Stimulated activated memory B cell treated with anti-CD40 and anti-IgM and Interleukin-4, amounts not matched to agents 10 μg/mL and 1 μg/mL and 100 μg/mL, for 72 hours (primary cell): ENCODE measurements at places on chromosomes 2 and 18.
A peak's percentile ranks its signal among the peaks of the same experiment; 100 is the strongest.

GRCh38 chr2:178523596-178524134 is 43.4 kb downstream of the PLEKHA3 start:
- H3K4me3 ChIP-seq, result peak overlapping the region; percentile 93
- ATAC-seq, result no peak
- H3K4me1 ChIP-seq, result peaks cover 26% of the 10 kb centered on the region
- H3K36me3 ChIP-seq, result peaks cover 20% of the 10 kb centered on the region
- no peaks in the 10 kb centered on the region for H3K27me3 ChIP-seq

- no peak for ATAC-seq
- H3K36me3 ChIP-seq, result no peaks in the 10 kb centered on the region
- no peak overlapping the region for H3K27ac ChIP-seq
- no peak overlapping the region for H3K4me3 ChIP-seq
- no peaks in the 10 kb centered on the region for H3K4me1 ChIP-seq
These were observed 71.4 kb upstream of the FAM98A start for GRCh38 chr2:33670392-33670937.

DNA sequence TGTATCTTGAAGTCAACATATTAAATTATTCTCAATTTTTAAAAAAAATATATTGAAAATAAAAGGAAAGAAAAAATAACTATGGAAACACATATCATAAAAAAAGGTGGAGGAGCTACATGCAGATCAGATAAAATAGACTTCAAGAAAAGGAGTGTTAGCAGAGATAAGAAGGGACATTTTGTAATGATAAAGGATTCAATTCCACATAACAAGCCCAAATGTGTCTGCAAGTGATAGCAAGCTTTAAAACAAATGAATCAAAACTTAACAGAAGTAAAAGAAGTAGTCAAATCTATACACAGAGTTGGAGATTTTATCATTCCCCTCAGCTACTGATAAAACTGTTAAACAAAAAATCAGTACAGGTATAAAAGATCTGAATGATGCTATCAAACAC is 74.9 kb downstream of the TTC32 start:
- H3K27me3 ChIP-seq, result peaks cover 37% of the 10 kb centered on the region
- no peak overlapping the region for H3K27ac ChIP-seq
- H3K36me3 ChIP-seq, result no peaks in the 10 kb centered on the region
- no peak overlapping the region for H3K4me3 ChIP-seq
- H3K4me1 ChIP-seq, result peaks cover 6% of the 10 kb centered on the region

DNA sequence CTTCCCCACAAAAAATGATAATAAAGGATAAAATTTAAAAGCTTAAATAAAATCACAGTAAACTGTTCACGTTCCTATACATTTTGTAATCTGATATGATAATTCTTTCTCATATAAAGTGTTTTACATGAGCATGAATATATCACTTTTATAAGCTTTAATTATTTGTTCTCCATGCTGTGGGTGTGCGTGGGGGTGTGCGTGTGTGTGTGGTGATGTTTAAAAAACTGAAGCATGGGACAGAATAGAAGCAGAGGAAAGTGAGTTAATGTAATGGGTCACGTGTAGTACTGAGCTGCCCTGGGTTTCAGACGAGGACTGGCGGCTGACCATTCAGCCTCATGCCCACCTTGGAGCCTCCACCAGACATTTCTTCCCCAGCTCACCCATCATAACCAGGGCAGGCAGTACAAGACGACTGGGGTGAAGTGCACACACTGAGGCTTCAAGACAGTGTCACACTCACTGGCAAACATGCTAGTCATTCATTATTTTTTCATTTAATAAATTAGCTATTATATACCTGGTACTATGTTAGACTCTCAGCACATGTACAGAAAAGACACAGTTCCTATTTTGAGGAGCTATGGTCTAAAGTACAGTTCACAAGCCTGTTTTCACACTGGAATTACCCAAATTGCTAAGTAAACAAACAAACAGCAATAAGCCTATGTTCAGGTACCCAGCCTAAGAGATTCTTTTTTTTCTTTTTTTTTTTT is 97.2 kb upstream of the LPIN2 start:
- H3K4me3 ChIP-seq, result no peak overlapping the region
- H3K27ac ChIP-seq, result no peak overlapping the region
- no peaks in the 10 kb centered on the region for H3K4me1 ChIP-seq
- H3K27me3 ChIP-seq, result no peaks in the 10 kb centered on the region

- H3K27me3 ChIP-seq, result no peaks in the 10 kb centered on the region
- peaks cover 28% of the 10 kb centered on the region for H3K4me1 ChIP-seq
- no peak overlapping the region for H3K4me3 ChIP-seq
- no peak overlapping the region for H3K27ac ChIP-seq
- no peak for ATAC-seq
- H3K36me3 ChIP-seq, result peaks cover 9% of the 10 kb centered on the region
These were observed 79.4 kb upstream of the MAP4K3 start for GRCh38 chr2:39516347-39517101.

DNA sequence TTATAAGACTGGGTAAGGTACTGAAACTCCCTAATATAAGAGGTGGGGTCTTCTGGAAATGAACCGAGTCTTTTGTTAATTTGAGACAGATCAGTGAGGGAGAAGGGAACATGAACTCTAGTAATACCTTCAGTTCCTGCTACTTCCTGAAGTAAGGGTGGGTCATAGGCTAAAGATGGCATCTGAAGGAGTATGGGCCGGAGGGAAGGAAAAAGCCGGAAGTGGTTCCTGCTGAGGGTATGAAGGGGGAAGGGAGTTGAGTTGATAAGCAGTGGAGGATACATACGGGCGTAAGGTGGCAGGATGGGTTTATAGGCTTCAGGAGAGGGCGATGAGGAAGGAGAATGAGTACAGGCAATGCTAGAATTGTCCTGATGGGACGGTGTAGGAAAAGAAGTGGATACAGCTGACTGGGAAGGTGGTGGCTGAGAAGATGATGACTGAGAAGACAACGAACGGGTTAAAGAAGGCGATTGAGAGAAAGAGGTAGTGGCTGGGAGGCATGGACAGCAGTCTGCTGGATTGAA is 58.2 kb downstream of the KYNU start:
- no peak overlapping the region for H3K4me3 ChIP-seq
- H3K36me3 ChIP-seq, result no peaks in the 10 kb centered on the region
- no peaks in the 10 kb centered on the region for H3K27me3 ChIP-seq
- no peak for ATAC-seq

DNA sequence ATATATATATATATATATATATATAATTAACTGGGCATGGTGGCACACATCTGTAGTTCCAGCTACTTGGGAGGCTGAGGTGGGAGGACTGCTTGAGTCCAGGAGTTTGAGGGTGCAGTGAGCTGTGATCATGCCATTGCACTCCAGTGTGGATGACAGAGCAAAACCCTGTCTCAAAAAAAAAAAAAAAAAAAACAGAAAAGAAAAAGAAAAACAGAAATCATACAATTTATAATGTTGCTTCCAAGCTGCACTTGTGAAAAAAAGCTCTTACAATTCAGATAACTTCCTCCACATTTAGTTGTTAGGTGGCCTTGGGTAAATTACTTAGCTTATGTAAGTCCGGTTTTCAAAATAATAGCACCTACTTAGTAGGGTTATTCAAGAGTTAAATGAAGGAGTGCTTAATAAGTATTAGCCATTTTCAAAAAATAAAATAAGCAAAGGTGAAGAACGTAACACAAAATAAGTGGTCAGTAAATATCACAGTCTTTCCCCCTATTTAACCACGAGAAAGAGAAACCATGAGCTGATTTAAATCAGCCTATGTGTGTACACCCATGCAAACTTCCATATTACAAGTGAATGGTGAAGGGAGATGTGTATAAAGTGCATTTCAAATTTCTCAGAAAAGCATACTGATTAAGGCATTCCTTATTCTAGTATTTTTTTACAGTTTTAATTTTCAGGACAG is 2.3 kb downstream of the WIPF1 start:
- ATAC-seq, result no peak
- H3K4me1 ChIP-seq, result peaks cover 72% of the 10 kb centered on the region
- peak overlapping the region; percentile 95 for H3K27ac ChIP-seq

GRCh38 chr2:54899576-54900200 is 150.6 kb downstream of the RTN4 start:
- no peak for ATAC-seq
- H3K4me1 ChIP-seq, result no peaks in the 10 kb centered on the region
- H3K36me3 ChIP-seq, result peaks cover 29% of the 10 kb centered on the region
- no peaks in the 10 kb centered on the region for H3K27me3 ChIP-seq

- H3K4me1 ChIP-seq, result no peaks in the 10 kb centered on the region
- H3K27ac ChIP-seq, result no peak overlapping the region
- H3K4me3 ChIP-seq, result no peak overlapping the region
- H3K27me3 ChIP-seq, result peaks cover 14% of the 10 kb centered on the region
- H3K36me3 ChIP-seq, result no peaks in the 10 kb centered on the region
- ATAC-seq, result no peak
These were observed 34.4 kb upstream of the DLX2 start for GRCh38 chr2:172137109-172137508.

- H3K27ac ChIP-seq, result no peak overlapping the region
- H3K4me3 ChIP-seq, result no peak overlapping the region
- no peaks in the 10 kb centered on the region for H3K27me3 ChIP-seq
- H3K36me3 ChIP-seq, result no peaks in the 10 kb centered on the region
- no peaks in the 10 kb centered on the region for H3K4me1 ChIP-seq
These were observed 9.0 kb upstream of the SCN9A start for GRCh38 chr2:166384774-166385173.

DNA sequence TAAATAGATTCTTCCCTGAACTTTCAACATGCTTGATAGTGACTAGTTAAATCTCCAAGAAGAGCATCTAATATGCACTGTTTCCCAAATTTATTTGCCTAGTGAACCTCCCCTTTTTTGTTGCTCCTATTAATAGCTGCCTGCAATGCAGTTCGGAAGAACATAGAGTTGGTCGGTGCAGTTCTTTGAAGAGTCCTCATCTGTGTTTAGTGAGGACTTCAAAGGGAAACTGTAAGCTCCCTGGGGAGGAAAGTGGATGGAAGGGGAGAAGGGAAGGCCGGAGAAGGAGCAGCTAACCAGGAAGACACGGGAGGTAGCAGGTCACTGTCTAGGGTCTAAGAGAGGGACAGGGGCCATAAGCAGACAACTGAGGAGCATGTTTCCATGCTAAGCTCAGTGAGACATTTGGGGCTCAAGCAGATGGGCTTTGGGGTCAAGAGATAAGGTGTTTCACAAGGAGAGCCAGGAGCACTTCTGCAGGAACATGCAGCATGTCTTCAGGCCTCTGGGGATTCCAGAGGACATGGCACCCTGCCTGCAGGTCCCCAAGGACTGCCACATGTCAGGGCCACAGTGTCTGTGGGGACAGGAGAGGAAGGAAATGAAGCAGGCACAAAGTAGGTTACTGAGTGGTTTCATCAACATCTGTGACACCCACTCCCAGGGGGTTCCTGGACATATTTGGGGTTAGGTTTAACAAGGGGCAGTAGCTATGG is 48.7 kb upstream of the ANXA4 start:
- no peaks in the 10 kb centered on the region for H3K36me3 ChIP-seq
- H3K4me1 ChIP-seq, result peaks cover 23% of the 10 kb centered on the region
- H3K27ac ChIP-seq, result peak overlapping the region; percentile 34
